T-helper 22 cell (primary cell): ENCODE measurements at places on chromosomes 7 and 10.

GRCh38 chr7:41205600-41205999, 497.3 kb downstream of the INHBA start:
- DNase-seq: no peak

- no peak for DNase-seq
Observed at GRCh38 chr10:93079663-93080349, 6.1 kb downstream of the CYP26A1 start.

DNA sequence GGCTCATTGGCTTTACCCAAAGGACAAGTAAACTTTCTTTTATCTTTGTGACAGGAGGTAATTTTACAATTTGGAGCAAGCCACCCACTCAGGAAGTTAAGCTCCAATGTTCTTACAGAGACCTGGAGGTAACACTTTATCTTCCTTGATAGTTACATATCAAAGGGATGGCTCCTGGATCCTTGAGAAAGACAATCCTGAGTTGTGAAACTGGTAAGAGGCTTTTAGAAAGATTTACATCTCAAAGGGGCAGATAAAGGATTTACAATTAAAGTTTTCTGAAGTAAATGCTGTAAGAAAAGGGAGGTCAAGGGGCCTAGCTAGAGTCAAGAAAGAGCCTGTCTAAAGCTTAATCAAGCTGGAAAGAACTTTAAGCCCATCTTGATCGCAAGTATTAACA, 124.4 kb upstream of the ZNF804B start:
- DNase-seq: no peak

GRCh38 chr7:21642422-21642821, 99.6 kb downstream of the DNAH11 start:
- DNase-seq: no peak

GRCh38 chr10:122147663-122148062, 123.4 kb upstream of the BTBD16 start:
- no peak for DNase-seq

- DNase-seq: no peak
Observed at GRCh38 chr7:79046061-79046460, 407.4 kb downstream of the MAGI2 start.

DNA sequence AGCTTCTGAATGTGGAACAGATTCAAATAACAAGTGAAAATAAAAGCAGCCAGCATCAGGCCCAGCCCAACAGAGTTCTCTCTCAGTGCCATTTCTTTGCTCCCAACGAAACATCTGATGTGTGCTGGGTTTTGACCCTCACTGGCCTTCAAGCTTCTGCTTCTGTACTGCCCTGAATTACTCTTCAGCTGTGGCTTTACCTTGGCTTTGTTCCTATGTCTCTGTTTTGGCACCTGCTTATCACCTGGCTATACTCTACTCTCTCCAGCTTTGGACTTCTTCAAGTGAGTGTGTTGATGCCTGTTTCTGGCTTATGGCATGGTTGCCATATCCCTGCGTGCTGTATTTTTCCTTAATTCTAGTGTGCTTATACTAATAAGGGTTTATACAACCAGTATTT, 768.3 kb downstream of the SORCS1 start:
- DNase-seq: no peak

DNA sequence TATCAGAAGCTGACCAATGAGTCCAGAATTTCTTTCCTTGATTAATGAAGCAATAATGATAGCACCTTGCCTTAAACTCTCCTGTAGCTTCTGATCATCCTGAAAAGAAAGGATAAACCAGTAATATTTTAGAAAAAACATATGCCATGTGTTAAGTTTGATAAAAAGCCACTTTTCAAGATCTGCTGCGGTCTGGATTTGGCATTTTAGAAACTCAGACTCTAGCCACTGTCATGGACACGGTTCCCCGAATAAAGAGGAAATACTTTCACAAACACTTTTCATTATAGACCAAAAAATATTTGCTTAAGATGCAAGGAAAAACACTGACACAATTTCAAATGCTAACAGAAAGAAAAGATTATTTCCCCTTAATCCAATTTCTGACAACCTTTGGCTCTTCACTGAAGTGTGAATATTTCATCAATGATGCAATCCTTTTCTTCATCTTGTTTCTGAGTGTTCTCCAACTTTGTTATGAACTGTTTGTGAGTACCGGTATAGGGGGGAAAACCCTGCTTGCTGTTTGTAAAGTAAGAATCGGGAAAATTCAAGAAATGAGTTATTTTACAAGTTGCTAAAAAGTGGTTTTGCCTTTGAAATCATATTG, 329.5 kb downstream of the CRPPA start:
- DNase-seq: no peak

DNA sequence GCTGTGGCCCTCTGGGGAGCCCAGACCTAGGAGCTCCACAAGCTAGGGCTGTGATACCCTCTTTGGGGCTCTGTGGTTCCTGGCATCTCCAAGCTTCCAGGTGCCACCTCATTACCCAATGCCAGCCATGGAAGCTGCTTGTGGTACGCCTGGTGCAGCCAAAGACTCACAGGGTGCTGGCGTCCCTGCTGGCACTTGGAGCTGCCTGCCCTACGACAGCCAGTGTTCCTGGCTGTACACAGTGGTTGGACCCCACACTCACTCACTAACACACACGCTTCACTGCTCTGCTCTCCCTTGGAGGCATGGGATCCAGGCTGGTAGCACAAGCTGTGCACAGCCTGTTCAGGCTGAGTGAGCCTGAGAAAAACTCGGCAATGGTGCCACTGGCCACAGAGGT, 894.1 kb upstream of the PHF14 start:
- DNase-seq: no peak

DNA sequence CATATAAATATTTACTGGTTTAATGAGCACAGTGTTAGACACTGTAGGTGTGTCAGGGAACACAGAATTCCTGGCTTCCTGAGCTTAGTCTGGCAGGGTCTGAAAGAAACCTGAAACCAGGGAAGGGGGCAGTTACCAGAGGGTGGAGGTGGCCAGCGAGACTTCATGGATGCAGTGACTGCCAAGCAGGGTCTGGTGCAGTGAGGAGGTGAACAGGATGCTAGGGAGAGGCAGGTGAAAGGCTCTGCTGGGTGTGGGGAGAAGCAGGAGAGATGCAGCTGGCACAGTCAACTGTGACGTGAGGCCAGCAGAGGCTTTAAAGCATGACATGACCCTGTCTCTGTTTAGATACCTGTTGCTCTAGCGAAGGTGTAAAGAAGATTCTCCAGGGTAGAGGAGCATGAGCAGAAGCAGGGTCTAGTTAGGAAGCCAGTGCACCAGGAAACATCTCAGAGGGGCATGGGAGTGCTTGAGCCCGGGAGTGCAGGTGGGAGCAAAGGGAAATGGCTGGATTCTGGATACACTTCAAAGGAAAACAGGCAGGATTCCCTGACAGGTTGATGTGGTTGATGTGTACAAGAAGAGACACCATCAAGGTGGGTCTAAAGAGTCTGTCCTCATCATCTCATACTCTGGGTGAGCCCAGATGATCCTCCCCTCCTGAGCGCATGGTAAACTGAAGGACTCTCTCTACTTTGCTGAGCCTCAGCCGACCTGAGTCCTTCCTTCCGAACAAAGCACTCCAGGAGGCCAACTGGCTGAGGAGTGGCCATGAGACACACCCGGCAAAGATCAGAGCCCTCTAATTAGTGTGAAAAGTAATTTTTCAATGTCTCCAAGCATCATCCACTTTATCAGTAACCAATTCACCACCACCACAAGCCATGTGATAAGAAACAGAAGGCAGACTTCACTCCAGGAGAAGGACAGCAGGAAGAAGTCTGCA, 186.8 kb downstream of the COBL start:
- no peak for DNase-seq

- no peak for DNase-seq
Observed at GRCh38 chr10:26950934-26951333, 90.2 kb upstream of the ABI1 start.

GRCh38 chr7:133709036-133709880, 417.9 kb upstream of the LRGUK start:
- DNase-seq: no peak

DNA sequence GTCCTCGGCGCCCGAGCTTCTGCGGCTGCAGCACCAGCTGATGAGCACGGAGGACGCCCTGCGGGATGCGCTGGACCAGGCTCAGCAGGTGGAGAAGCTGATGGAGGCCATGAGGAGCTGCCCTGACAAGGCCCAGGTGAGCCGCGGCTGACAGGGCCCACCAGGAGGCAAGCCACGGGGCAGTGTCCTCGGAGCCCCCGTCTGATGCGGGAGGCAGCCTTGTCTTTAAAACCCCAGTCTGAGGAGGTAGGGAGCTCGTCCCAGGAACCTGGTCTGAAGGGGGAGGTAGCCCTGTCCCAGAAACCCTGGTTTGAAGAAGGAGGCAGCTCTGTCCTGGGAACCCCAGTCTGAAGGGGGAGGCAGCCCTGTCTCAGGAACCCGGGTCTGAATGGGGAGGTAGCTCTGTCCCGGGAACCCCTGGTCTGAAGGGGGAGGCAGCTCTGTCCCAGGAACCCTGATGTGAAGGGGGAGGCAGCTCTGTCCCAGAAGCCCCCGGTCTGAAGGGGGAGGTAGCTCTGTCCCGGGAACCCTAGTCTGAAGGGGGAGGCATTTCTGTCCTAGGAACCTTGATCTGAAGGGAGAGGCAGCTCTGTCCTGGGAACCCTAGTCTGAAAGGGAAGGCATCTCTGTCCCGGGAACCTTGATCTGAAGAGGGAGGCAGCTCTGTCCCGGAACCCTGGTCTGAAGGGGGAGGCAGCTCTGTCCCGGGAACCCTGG, 53.1 kb upstream of the GTF2IRD1 start:
- DNase-seq: no peak

- no peak for DNase-seq
Observed at GRCh38 chr10:14502431-14502830, 171.7 kb upstream of the FRMD4A start.

GRCh38 chr7:82175319-82175718, 268.3 kb downstream of the CACNA2D1 start:
- no peak for DNase-seq

GRCh38 chr10:3805201-3805790, 20.3 kb upstream of the KLF6 start:
- DNase-seq: peak; percentile 69

DNA sequence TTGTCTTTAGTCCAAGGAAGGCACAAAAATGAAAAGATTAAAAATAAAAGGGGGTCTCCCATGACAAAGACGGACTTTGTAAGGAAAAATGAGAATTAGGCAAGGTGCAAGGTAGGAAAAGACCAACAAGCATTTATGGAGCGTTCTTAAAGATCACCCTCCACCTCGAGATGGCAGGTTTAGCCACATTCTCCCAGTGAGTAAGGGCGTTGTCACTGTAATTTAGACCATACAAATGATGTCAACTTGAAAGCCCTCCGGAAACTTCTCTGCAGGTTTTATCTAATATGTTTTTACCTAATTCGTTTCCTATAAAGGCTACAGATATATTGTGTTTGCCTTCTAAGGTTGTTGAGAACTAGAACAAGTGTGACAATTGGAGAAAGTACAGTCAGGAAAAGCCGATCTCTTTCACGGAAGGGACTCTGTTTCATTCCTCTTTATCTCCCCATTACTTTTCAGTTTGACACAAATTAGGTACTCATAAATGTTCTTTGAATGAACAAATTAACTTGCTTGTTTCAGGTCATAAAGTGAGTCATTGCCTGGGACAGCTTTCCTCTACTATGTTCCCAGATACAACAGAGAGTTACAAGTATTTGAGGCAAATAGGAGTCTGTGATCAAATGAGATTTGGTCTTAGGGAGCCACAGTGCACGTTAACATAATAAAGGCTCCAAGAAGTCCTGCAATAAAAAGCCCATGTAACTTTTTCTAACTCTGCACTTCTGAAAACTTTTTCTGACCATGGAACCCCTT, 102.6 kb upstream of the HABP2 start:
- DNase-seq: no peak

DNA sequence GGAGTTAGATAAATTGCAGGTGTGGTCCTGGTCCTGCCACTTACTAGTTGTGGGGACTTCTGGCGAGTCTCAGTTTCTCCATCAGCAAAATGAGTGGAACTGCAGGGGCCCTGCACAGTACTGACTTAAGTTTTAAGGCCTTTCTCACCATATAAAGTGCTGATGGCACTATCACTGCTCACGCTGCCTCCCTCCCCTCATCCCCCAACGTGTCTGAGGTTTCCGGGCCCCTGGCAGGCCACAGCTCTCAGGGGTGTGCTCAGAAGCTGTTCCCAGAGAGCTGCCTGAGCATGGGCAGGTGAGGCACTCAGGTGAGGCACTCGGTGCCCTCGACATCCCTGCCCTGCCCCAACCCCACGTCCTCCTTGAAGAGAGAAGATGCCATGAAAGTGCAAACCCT, 74.2 kb downstream of the VOPP1 start:
- no peak for DNase-seq

- no peak for DNase-seq
Observed at GRCh38 chr7:1026721-1027161, 17.6 kb upstream of the GPR146 start.

DNA sequence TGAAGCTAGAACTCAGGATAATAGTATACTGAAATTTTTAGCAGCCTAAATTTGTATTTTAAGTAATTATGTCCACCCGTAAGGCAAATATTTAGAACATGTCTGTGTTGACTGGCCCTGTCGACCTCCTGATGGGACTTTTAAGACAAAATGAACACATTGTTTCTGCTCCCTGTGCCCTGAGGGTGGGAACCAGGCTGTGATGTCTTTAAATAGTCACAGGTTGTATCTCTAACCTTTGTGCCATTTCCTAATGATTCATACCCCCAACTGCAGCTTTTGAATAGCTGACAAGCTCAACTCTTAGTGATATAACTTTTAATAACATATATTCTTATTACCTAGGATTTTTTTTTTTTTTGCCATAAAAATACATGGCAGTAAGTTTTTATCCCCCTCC, 494.9 kb upstream of the AKR1E2 start:
- no peak for DNase-seq

DNA sequence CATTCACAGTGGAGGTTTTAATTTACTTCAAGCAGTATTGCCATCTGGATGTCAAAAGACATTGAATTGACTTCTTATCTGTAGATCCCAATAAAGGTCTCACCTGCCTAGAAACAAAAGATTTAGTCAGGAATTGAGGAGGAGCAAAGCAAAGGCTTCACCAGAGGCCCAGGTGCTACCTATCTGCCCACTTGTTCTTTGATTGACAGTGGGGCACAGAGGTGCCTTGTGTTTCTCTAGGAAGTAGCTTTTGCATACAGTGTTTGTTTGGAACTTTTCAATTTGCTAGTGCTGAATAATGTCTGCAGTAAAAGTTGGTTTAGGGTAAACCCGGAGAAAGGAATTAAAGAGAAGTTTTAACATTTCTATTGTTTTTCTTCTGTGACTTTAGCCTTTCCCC, 40.4 kb downstream of the AUTS2 start:
- DNase-seq: no peak

DNA sequence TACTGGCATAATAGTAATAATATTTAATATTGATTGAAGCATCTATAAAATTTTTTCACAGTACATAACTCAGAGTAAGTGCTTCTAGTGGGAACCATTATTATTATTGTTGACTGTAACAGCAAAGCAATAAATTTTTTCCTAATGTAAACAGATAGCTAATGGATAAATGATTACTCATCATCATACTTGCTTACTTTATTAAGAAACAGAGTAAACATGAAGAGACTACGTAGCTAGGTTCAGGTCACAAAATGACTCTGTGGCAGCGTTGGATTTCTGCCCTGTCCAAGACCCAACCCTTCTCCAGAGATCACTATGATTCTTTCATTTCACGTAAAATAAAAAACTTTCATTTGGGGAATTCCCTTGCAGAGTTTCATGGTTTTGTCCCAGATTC, 8.3 kb upstream of the ABCB5 start:
- DNase-seq: no peak
